ENCODE measurements at places on chromosomes 4 and X.

GRCh38 chrX:20352935-20353336, 86.2 kb upstream of the RPS6KA3 start:
- no peak for DNase-seq

DNA sequence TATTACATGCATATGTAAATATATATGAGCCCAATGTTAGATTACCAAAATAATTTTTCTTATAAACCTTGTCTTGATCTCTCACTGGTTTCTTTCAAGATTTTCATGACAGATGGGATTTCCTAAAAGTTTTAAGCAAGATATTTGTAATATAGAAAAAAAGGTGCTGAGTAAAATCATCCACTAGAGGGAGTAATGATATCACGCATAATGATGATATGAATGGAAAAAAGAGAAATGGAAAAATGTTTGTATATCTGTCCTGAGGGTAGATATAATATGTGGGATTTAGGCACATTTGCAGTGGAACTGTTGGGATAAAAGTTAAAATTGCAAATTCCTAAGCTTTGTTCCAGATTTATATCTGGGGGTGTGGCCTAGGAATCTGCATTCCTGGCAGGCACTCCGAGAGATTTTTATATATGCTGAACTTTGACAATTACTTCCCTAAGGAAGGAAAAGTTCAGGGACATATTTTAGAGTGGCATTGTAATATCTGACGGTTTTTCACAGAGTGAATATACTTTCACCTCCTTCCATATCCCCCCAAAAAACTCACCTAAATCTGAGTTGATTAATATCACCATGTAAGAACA, 60.5 kb downstream of the TMA16 start:
- DNase-seq: peak; percentile 4

GRCh38 chr4:86359944-86360478, at the start of gene MAPK10:
Gene MAPK10, minus strand, starts transcription at chr4:86360053.
- DNase-seq: peak; percentile 85

GRCh38 chr4:156475322-156475721, 496.3 kb downstream of the PDGFC start:
- peak; percentile 21 for DNase-seq

Measured in NCI-H1694 treated with DMSO at 0.1 percent for 48 hours (cell line).